GM12878 (cell line): ENCODE measurements at places on chromosomes 1 and 21. TPM values are rescaled to one million over a fixed set of nuclear protein-coding genes. Genes with fewer than 3 reads are reported as not detected.

- H3K4me3 ChIP-seq = no peak overlapping the region
- no peak overlapping the region for H3K27ac ChIP-seq
- H3K36me3 ChIP-seq = no peaks in the 10 kb centered on the region
- no peaks in the 10 kb centered on the region for H3K4me1 ChIP-seq
Measured at GRCh38 chr1:208336137-208336518, 91.9 kb upstream of the PLXNA2 start.

Gene DNALI1
- not detected in 2 replicates for total RNA-seq

Gene SLC1A7
- not detected in 2 replicates for total RNA-seq

Gene FCGR1A
- not detected in 2 replicates for total RNA-seq

- no peak overlapping the region for H3K27ac ChIP-seq
- DNase-seq = no peak
- H3K36me3 ChIP-seq = no peaks in the 10 kb centered on the region
Measured at GRCh38 chr1:118751166-118751565, 237.0 kb downstream of the TBX15 start.

DNA sequence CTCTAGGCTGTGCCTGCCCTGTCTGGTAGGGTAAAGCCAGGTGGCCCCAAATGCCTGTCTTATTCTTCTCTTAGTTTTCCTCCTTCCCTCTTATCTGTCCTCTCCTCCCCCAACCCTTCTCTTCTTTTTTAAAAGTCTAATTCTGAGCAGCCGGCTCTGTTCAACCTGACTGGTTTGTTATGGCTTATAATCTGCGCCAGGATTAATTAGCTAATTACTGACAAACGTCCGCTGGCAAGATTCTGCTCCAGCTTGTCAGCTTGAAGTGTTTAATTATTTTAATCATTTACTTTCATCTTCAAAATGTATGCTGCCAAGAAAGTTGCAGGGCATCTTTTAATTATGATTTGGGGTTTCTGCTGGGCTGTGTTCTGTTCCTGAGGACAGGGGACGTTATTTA is 27.2 kb upstream of the PSMB2 start:
- no peak overlapping the region for H3K27ac ChIP-seq
- no peak overlapping the region for H3K4me3 ChIP-seq
- H3K27me3 ChIP-seq = peaks cover 4% of the 10 kb centered on the region; the same call in 1 of the 2 replicates
- H3K36me3 ChIP-seq = no peaks in the 10 kb centered on the region
- no peak for DNase-seq
- H3K4me1 ChIP-seq = no peaks in the 10 kb centered on the region

- DNase-seq = no peak
- H3K4me1 ChIP-seq = no peaks in the 10 kb centered on the region
- no peak overlapping the region for H3K27ac ChIP-seq
- no peaks in the 10 kb centered on the region for H3K27me3 ChIP-seq
- no peaks in the 10 kb centered on the region for H3K36me3 ChIP-seq
- H3K4me3 ChIP-seq = no peak overlapping the region
Measured at GRCh38 chr1:4564051-4564450, 90.4 kb upstream of the AJAP1 start.

- no peak overlapping the region for H3K27ac ChIP-seq
- H3K36me3 ChIP-seq = no peaks in the 10 kb centered on the region
- H3K4me1 ChIP-seq = no peaks in the 10 kb centered on the region
- DNase-seq = no peak
- H3K4me3 ChIP-seq = no peak overlapping the region
Measured at GRCh38 chr21:31255036-31255435, 89.0 kb downstream of the TIAM1 start.

Gene PGLYRP3
- total RNA-seq = 0.29 TPM in 1 of 2 replicates, not detected in the other

DNA sequence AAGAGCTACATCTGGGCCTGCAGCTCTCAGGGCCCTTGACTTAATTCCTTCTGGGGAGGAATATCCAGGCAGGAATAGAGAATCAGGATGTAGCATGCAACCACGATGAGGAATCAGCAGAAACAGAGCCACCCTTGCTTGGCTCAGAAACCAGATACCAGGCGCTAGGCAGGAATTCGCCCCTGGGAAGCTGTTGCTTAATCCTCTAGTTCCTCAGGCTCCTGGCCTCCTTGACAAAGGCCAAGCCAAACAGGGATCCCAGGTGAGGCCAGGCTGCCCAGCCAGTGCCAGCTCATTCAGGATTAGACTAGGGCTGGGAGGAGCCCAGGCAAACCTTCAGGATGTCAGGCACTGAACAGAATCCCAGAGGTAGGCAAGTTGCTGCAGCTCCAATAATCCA is 48.2 kb upstream of the IRF2BP2 start:
- no peaks in the 10 kb centered on the region for H3K27me3 ChIP-seq
- H3K36me3 ChIP-seq = no peaks in the 10 kb centered on the region
- DNase-seq = no peak
- no peak overlapping the region for H3K27ac ChIP-seq
- H3K4me1 ChIP-seq = peaks cover 11% of the 10 kb centered on the region
